ENCODE measurements at places on chromosomes 16 and 17. TPM values are rescaled to one million over a fixed set of nuclear protein-coding genes. Genes with fewer than 3 reads are reported as not detected.

GRCh38 chr17:57875290-57876022, 25.6 kb upstream of the MRPS23 start:
- peak overlapping the region; percentile 87 for H3K27ac ChIP-seq
- peaks cover 7% of the 10 kb centered on the region for H3K36me3 ChIP-seq
- no peaks in the 10 kb centered on the region for H3K27me3 ChIP-seq
- no peak overlapping the region for H3K4me3 ChIP-seq

- H3K27me3 ChIP-seq, result peaks cover 69% of the 10 kb centered on the region
- no peaks in the 10 kb centered on the region for H3K36me3 ChIP-seq
- no peak for DNase-seq
- peak overlapping the region; percentile 26 for H3K4me3 ChIP-seq
Measured at GRCh38 chr17:56679115-56679776, 85.7 kb downstream of the NOG start.

DNA sequence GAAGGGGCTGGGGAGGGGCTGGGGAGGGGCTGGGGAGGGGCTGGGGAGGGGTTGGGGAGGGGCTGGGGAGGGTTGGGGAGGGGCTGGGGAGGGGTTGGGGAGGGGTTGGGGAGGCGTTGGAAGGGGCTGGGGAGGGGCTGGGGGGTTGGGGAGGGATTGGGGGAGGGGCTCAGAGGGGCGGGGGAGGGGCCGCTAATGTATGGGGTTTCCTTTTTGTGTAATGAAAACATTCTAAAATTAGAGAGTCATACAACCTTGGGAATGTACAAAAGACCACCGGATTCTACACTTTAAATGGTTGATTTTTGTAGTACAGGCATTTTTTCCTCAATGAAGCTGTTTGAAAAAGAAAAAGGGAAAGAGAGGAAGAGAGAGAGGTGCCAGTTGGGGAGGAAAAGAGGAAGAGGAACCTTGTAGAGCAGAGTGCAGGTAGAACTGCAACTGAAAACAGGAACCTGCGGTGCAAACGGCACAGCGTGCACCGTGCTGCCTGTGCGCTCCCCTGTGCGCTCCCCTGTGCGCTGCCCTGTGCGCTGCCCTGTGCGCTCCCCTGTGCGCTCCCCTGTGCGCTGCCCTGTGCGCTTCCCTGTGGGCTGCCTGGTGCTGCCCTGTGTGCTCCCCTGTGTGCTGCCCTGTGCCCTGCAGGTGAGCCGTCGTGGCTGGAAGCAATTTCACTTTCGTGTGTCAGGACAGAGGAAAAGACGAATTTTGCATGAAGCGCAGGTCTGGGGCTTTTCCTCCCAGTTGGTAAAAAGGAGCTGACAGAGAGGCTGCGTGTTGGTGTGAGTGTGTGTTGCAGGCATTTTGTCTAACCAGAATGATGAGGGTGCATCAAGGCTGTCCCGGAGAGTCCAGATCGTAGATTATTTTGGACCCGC, 40.8 kb downstream of the METRNL start:
- H3K27me3 ChIP-seq, result peaks cover 21% of the 10 kb centered on the region
- H3K4me3 ChIP-seq, result no peak overlapping the region
- no peak overlapping the region for H3K27ac ChIP-seq
- H3K4me1 ChIP-seq, result peaks cover 8% of the 10 kb centered on the region
- H3K36me3 ChIP-seq, result no peaks in the 10 kb centered on the region
- no peak for DNase-seq

The ZNF423 gene
- 1.9 TPM for total RNA-seq

GRCh38 chr17:74566132-74566753, 1.1 kb downstream of the CD300H start:
- H3K27me3 ChIP-seq, result peaks cover 20% of the 10 kb centered on the region
- no peak overlapping the region for H3K4me3 ChIP-seq
- peaks cover 11% of the 10 kb centered on the region for H3K4me1 ChIP-seq

The ITGAL gene
- 0.47 TPM for total RNA-seq

DNA sequence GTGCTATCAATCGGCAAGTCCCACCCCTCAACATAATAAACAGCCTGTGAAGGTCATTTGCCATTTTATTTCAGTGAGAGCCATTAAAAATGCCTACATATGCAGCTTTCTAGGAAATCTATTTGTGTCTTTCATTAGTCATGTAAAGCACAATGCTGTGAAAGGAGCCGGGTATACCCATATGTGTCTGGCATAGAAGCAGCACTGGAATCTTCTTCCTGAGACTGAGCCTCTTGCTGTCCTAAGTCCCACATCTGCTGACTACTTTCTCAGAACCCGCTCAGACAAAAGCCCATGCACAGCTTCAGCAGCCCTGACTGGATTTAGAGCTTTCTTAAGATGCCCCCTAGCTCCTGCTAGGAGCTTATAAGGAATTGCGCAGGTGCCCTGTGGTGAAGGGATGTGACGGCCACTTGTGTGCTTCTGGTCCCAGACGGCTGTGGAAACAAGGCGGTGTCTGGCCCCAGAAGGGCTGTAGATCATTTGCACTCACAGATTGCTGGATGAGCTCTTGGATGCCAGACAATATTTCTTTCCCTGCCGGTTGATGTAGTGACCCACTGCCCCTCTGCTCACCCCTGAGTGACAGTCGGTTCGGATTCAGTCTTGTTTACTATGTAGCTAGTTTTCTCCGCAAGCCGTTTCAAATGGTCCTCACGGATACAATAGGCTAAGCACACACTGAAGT, 172.2 kb downstream of the ANKFN1 start:
- no peak overlapping the region for H3K4me3 ChIP-seq
- H3K27ac ChIP-seq, result no peak overlapping the region
- no peak for DNase-seq
- H3K4me1 ChIP-seq, result peaks cover 4% of the 10 kb centered on the region

The RNF227 gene
- 66.3 TPM for total RNA-seq

GRCh38 chr17:45428931-45429338, 3.7 kb downstream of the ARHGAP27 start:
- no peak for DNase-seq
- peak overlapping the region; percentile 66 for H3K4me3 ChIP-seq
- H3K36me3 ChIP-seq, result no peaks in the 10 kb centered on the region
- peak overlapping the region; percentile 93 for H3K27ac ChIP-seq

DNA sequence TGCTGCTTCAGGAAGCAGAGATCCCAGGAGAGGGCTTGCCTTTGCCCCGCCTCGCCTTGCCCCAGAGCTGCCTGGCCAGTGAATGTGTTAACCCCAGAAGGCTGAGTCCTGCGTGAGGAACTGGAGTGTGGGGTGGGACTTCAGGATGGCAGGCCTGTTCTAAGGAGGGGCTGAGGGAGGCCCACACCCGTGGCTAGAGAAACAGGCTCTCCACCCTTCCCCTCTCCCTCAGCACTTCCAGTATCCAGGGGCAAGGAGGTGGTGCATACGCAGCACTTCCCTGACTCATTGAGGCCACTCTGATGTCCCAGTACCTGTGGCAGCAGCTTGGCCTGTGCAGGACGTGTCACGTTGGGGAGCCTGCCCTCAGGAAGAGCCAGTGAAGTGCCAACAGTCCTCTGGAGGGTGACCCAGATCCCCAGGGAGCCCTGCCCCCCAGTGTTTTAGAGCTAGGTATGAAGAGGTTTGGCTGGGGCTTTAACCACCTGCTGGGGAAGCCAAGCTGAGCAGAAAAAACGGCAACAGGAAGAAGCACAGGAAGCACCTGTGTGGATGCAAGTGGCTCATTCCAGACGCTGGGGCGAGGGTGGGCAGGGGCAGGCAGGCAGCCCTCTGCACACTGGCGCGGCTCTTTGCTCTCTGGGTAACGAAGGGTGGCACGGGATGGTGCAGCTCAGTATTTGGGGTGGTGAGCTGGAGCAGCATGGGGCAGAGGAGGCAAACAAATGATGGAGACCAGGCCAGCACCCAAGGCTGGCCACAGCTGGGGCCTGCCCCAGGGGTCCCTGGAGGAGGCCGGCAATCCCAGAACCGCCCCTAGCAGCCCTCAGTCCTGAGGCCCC, 14.7 kb upstream of the CTCF start:
- no peaks in the 10 kb centered on the region for H3K27me3 ChIP-seq
- peaks cover 58% of the 10 kb centered on the region for H3K4me1 ChIP-seq
- DNase-seq, result peak; percentile 75
- no peak overlapping the region for H3K4me3 ChIP-seq
- peaks cover 46% of the 10 kb centered on the region for H3K36me3 ChIP-seq

DNA sequence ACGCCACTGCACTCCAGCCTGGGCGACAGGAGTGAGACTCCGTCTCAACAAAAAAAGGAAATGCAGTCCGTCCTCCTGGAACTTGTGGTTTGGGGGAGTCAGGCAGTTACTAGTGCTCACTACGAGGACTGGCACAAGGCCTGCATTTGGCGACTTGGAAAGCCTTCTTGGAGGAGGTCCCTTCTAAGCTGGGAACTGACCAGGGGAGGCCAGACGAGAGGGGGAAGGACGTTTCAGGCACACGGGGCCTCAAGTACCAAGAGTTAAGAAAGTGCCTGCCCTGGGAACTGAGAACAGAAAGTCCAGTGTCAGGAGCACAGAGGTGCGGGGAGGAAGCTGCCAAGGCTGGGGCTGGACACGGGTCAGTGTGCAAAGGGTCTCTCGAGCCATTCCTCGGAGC, 89.9 kb downstream of the ABR start:
- H3K4me1 ChIP-seq, result peaks cover 62% of the 10 kb centered on the region
- peaks cover 36% of the 10 kb centered on the region for H3K36me3 ChIP-seq
- H3K4me3 ChIP-seq, result peak overlapping the region; percentile 33
- H3K27ac ChIP-seq, result no peak overlapping the region
- DNase-seq, result no peak

GRCh38 chr16:31298958-31299357, 39.2 kb downstream of the ITGAM start:
- H3K4me1 ChIP-seq, result no peaks in the 10 kb centered on the region
- H3K4me3 ChIP-seq, result no peak overlapping the region
- no peak for DNase-seq
- no peak overlapping the region for H3K27ac ChIP-seq

The KRT40 gene
- total RNA-seq, result 12.5 TPM

DNA sequence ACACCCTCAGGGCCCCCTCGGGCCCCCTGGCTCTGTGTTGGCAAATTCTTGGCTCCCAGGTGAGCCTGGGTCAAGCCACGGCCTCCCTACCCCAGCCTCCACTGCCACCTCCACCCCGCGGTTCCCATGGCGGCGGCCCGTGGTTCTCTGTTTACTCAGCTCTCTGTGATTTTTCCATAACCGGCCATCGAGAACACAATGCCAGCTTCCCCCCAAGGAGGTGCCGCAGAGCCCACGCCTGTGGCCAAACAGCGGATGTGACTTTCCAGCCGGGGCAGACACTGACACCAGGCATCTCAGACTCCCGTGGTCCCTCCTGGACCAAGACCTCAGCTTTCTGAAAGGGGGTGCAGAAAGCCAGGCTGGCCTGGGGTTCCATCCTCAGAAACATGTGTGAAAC, 21.6 kb upstream of the ATP2A3 start:
- peaks cover 17% of the 10 kb centered on the region for H3K4me1 ChIP-seq
- DNase-seq, result no peak
- H3K4me3 ChIP-seq, result no peak overlapping the region
